Hepatocyte (in vitro differentiated cells): ENCODE measurements at places on chromosomes 1 and 21. TPM values are rescaled to one million over a fixed set of nuclear protein-coding genes. Genes with fewer than 3 reads are reported as not detected.

DNA sequence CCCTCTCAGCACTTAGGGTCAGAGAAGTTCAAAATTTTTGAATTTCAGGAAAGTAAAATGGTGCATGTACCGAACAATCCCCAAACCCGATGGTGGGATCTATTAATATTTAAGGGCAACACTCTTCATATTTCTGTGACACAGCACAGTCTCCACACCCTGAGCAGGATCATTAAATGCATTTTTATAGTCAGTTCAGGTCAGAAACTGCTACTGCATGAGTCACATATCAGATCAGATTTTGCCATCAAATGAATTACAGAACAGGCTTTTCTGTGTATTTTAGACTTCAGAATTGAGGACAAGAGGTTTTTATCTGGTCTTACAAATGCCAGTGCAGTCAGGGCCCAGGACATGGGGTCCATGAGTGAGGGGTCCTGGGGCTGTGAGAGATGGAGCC lies 79.2 kb downstream of the RIPK4 start:
- DNase-seq = no peak

- DNase-seq = no peak
Observed at GRCh38 chr21:34181431-34182039, 108.2 kb downstream of the MRPS6 start.

GRCh38 chr21:38383411-38384237 lies 114.7 kb downstream of the ERG start:
- DNase-seq = no peak

DNA sequence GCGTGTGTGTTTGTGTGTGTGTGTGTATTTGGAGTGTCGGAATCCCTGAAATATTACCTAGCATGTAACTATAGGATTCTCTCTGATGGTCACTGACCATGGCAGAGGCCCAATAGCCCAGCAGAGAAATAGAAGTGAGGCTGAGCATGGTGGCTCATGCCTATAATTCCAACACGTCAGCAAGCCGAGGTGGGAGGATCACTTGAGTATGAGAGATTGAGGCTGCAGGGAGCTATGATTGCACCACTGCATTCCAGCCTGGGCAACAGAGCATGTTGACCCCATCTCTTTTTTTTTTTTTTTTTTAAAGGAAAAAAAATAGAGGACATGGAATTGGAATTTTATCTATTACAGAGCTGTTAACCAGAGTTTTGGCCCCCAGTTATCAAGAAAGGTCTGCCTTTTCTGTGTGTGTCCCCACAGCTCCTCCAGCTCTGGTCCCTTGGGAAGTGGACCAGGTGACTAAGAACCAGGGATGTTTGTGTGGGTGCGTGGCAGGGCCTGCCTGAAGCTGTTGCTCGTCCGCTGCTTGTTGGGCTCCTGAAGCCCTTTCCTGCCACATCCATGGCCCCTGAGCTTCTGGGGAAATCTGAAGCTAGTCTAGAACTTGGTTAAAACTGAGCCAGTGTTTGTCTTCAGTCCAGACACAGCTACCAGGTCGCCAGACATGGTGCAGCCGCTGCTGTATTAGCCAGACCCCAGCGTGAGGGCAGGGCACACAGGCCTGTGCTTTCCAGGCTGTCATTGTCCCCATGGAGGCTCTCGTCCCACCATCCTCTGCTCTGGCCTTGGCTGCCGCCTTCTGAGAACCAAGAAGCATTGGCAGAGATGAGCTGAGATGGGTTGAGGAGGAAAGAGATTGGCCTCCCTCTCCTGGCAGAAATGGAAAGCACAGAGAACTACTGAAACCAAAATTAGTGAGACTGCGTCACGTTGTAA lies 25.5 kb downstream of the CAPN9 start:
- DNase-seq = peak; percentile 73

Gene CTXND2
- total RNA-seq = not detected in 2 replicates

Gene TIE1
- 1.2 and 1.8 TPM in 2 replicates for total RNA-seq

Gene CELA2A
- total RNA-seq = 2.2 and 9.5 TPM in 2 replicates

GRCh38 chr1:29395736-29396437 lies 159.6 kb downstream of the PTPRU start:
- DNase-seq = peak; percentile 2

DNA sequence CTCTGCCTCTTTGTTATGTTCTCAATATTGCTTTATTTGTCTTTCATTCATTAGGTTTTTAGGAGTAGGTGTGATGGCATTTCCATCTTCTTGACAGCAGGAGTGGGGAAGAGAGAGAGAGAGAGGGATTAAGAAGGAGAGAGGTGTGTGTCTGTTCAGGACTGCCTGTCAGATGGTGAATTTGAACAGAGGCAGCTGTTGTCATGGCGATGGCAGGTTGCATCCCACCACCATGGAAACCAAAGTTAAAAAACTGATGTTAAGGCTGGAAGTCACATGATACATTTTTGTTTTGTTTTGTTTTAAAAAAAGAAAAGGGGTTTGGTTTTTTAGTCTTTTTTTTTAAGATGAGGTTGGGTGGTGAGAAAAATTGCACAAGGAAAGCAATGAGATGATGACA lies 18.3 kb downstream of the CACNA1E start:
- no peak for DNase-seq

Gene CRYAA
- not detected in 2 replicates for total RNA-seq

GRCh38 chr1:59641836-59642235 lies 172.9 kb upstream of the HOOK1 start:
- no peak for DNase-seq

GRCh38 chr1:182270731-182271130 lies 120.9 kb downstream of the GLUL start:
- no peak for DNase-seq

- DNase-seq = no peak
Observed at GRCh38 chr1:19033926-19034680, 77.6 kb upstream of the IFFO2 start.

- DNase-seq = no peak
Observed at GRCh38 chr1:68173283-68173935, 58.9 kb downstream of the WLS start.

GRCh38 chr1:6162773-6163172 lies 17.3 kb downstream of the CHD5 start:
- DNase-seq = no peak
